ENCODE measurements at places on chromosomes 2 and 18. TPM values are rescaled to one million over a fixed set of nuclear protein-coding genes. Genes with fewer than 3 reads are reported as not detected.

GRCh38 chr2:156456616-156457015 is 20.4 kb downstream of the GPD2 start:
- no peaks in the 10 kb centered on the region for H3K4me1 ChIP-seq
- DNase-seq: no peak
- no peak overlapping the region for H3K4me3 ChIP-seq
- no peaks in the 10 kb centered on the region for H3K36me3 ChIP-seq

DNA sequence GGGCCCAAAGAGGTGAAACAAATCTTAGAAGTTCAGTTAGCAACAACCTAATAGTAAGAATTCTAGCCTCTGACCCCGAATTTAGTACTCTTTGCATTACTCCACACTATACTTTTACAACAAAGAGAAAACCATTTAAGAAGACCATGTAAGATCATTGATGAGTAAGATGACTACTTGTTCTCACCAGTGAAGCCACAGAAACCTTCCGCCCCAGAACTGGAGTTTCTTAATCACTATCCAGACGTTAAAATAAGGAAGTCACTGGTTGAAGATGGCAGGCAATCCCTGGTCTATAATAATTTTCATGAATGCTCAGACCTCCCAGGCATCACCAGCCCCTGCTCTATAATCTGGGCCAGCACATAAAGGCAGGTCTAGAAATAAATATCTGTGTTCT is 95.0 kb downstream of the TMEM163 start:
- no peaks in the 10 kb centered on the region for H3K4me1 ChIP-seq
- H3K4me3 ChIP-seq: no peak overlapping the region
- no peak overlapping the region for H3K27ac ChIP-seq
- no peaks in the 10 kb centered on the region for H3K27me3 ChIP-seq
- H3K36me3 ChIP-seq: no peaks in the 10 kb centered on the region

GRCh38 chr2:10494351-10495066 is 46.4 kb upstream of the ODC1 start:
- peak overlapping the region; percentile 51 for H3K27ac ChIP-seq
- H3K36me3 ChIP-seq: no peaks in the 10 kb centered on the region
- no peak for DNase-seq
- H3K4me1 ChIP-seq: peaks cover 20% of the 10 kb centered on the region

Gene TMEM17
- total RNA-seq: 0.35 TPM
